ENCODE measurements at places on chromosomes 6 and 20.

- DNase-seq, result no peak
Observed at GRCh38 chr6:38955861-38956260, 92.7 kb upstream of the GLP1R start.

GRCh38 chr20:3156811-3157619 lies 2.6 kb downstream of the FASTKD5 start:
- no peak for DNase-seq

DNA sequence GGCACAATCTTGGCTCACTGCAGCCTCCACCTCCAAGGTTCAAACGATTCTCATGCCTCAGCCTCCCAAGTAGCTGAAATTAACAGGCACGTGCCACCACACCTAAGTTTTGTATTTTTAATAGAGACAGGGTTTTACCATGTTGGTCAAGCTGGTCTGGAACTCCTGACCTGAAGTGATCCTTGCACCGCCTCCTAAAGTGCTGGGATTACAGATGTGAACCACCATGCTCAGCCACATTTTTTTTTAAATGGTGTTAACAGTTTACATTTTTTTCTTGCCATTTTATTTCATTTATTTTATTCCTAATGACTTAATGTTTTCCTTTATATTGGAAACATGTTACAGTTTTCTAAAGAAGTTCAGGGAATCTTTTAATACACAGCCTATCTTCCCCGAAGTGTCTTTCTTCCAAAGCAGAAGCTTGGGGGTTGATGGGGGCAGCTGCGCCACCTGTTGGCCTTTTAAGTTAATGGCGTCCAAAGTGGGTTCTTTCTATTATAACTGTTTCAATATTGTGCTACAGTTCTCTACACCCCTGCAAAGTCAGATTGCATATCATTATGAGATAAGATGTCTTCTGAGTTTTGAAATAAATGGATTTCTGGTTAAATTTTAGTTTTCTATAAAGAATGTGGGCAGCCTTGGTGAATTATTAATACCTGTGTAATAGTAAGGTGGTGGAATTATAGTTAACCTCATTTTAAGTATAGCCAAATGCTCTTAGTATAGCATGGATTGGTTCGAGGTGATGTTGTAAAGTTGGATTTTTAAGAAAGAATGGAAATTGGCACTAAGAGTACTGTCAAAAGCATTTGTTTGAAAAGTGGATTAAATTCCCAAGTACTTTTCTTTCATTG lies 42.0 kb upstream of the PLCG1 start:
- DNase-seq, result peak; percentile 2

GRCh38 chr6:16279243-16279642 lies 40.9 kb downstream of the GMPR start:
- DNase-seq, result no peak

GRCh38 chr6:108068618-108069017 lies 5.9 kb downstream of the OSTM1 start:
- DNase-seq, result no peak

- no peak for DNase-seq
Observed at GRCh38 chr20:14826543-14827313, 489.3 kb upstream of the FLRT3 start.

- no peak for DNase-seq
Observed at GRCh38 chr6:131117878-131118277, 17.4 kb upstream of the AKAP7 start.

GRCh38 chr6:53464927-53465460 lies 79.9 kb downstream of the GCLC start:
- DNase-seq, result no peak

DNA sequence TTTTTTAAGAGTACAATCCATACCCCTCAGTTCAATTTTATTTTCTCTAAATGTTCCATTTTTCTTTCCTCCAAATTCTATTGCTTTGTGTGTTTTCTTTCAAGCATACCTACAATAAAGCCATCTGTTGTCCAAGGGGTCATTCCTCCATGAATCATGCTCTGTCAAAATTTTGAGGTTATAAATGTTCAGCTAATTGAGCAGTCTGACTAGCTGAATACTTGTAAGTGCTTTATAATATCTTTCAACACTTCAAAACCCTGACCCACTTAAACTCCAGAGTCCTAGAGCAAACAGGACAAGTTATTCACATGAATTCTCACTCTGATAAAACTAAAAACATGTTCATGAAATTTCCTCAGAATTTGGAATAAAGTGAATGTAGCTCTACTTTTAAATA lies 33.4 kb upstream of the EYA4 start:
- no peak for DNase-seq

DNA sequence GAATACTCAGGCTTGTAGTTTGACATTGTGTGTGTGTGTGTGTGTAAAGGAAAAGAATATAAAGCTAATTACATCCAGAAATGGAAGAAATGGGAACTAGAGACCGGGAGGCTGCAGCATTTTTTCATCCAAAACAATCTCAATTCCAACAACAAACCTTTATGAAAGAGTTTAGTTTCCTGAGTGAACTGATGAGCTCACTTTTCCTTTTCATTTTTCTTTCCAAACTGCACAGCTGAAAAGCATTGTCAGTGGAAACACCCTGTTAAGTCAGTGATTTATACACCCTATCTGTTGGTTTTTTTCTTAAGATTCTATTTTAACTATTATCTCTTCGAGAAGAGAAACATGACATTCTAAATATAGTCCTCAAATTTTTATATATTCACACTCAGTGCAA lies 130.9 kb downstream of the RFPL4B start:
- no peak for DNase-seq

- no peak for DNase-seq
Observed at GRCh38 chr20:23305098-23305497, 45.5 kb upstream of the NXT1 start.

DNA sequence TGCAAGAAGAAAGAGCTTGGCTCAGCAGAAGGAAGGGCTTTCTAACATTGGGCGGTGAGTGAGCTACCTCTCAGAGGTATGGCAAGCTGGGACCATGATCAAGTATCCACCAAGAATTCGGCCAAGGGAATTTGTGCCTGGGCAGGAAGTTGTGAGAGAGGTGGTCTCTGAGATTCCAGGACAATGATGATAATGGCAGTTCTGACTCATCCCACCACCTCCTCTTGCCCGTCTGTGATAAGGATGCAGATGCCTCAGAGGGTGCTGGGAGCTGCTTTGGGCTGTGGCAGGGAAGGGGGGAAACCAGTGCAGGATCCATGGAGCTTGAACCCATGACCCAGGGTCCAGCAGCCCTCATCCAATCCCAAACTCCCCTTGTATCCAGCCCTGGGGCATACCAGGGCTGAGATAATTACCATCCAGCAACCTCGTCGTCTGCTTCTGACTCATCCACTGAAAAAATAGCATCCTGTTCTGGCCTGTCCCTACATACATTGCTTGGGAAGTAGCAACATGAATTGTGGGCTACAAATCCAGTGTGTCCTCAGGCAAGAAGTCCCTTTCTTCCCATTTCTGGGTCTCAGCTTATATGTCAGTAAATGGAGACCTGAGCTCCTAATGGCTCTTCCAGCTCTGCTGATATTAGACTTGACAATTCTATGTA lies 5.9 kb downstream of the TGM6 start:
- no peak for DNase-seq

- no peak for DNase-seq
Observed at GRCh38 chr6:22466665-22467245, 102.6 kb upstream of the HDGFL1 start.

DNA sequence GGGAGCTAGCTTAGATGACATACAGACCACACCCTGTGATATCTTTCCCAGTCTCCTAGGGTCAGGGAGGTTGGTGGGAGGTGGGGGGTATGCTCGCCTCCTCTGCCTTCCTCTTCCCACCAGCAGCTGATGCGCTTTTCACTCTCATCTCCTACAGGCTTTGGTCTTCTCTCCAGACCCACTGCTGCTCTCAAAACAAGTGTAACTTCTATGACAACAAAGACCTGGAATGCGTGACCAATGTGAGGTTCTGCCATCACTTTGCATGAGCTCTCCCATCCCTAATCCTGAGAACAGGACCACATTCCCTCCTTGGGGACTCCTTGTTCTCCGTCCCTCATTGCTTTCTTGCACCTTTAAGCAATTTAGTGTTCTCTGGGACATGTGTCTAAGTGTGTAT lies 2.7 kb downstream of the CTSA start:
- no peak for DNase-seq

- DNase-seq, result no peak
Observed at GRCh38 chr6:116461932-116462885, 1.0 kb downstream of the CALHM6 start.

DNA sequence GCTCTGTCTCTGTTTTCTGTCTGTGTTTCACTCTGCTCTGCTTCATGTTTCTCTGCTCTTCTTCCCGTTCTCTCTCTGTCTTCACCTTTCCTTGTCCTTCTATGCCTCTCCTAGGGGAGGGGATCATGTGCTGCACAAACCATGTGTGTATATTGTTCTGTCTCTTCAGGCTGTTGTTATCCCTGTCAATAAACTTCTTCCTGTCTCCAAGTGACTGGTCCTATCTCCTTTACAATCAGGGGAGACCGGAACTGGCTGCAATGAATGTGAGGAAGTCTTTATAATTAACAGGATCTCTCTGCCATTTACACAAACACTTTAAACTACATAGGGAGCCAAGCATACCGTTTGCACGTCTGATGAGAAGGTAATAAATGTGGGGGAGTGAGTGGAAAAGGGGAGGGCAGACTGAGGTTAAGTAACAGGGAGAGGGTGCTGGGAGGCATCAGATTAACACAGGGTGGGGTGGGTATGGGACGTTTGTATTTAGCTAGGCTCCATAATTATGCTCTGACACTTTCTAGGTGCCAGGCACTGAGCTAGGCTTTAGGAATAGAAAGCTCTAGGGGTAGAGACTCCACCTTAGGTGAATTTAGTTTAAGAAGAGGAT lies 626.1 kb downstream of the DHX35 start:
- no peak for DNase-seq

GRCh38 chr20:36454698-36455427 lies 86.5 kb upstream of the MYL9 start:
- no peak for DNase-seq

GRCh38 chr20:52405417-52405816 lies 213.8 kb upstream of the ZFP64 start:
- DNase-seq, result no peak

DNA sequence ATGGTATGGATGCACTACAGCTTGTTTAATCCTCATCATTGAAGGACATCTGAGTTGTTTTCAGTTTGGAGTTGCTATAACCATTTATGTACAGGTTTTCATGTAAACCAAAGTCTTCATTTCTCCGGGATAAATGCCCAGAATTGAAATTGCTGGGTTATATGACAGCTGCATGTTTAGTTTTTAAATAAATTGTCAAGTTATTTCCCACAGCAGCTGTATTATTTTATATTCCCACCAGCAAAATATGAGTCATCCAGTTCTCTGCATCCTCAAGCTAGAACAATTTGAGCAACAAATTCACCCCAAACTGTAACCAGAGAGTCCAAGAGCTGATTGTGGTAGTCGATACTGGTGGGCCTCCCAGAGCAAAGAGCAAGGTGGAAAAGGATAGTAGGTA lies 161.0 kb upstream of the PRND start:
- DNase-seq, result no peak

- no peak for DNase-seq
Observed at GRCh38 chr20:61543931-61544745, 292.1 kb downstream of the CDH4 start.

GRCh38 chr20:37735541-37735940 lies 41.7 kb downstream of the CTNNBL1 start:
- DNase-seq, result no peak

- DNase-seq, result peak; percentile 75
Observed at GRCh38 chr6:25302677-25303128, 23.5 kb downstream of the CARMIL1 start.

DNA sequence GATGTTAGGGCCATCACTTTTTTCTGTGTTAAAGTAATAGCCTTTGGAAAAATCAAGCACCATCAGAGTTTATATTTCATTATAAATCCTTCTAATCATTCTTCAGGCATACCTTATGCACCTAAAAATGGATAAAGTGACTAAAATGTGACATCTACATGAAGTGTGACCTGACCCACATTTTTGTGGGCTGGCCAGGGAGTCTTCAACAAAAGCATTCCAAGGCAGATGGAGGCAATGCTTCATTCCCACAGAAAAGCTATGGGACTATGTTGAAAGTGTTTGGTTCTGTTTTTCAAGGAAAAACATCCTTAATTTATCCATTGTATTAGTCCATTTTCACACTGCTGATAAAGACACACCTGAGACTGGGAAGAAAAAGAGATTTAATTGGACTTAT lies 58.8 kb upstream of the LTV1 start:
- DNase-seq, result no peak

GRCh38 chr6:3490625-3490980 lies 33.8 kb upstream of the SLC22A23 start:
- DNase-seq, result no peak

- DNase-seq, result no peak
Observed at GRCh38 chr6:12602342-12602741, 114.2 kb upstream of the PHACTR1 start.

- no peak for DNase-seq
Observed at GRCh38 chr6:152117156-152118133, 310.0 kb downstream of the ESR1 start.

DNA sequence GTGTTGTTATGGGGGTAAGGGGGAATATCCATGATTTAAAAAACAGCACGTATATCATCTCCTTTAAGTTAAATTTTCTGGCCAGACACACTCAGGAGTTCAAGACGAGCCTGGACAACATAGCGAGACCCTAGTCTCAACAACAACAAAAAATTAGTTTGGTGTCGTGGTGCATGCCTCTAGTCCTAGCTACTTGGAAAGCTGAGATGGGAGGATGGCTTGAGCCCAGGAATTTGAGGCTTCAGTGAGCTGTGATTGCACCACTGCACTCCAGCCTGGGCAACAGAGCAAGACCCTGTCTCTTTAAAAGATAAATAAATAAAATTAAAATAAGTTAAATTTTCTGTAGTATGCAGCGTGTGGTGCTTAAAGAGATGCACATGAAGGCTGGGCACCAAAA lies 31.5 kb upstream of the SRSF6 start:
- no peak for DNase-seq

Data from NCI-H510A (cell line).